ENCODE measurements at places on chromosomes 4 and X. TPM values are rescaled to one million over a fixed set of nuclear protein-coding genes. Genes with fewer than 3 reads are reported as not detected.

DNA sequence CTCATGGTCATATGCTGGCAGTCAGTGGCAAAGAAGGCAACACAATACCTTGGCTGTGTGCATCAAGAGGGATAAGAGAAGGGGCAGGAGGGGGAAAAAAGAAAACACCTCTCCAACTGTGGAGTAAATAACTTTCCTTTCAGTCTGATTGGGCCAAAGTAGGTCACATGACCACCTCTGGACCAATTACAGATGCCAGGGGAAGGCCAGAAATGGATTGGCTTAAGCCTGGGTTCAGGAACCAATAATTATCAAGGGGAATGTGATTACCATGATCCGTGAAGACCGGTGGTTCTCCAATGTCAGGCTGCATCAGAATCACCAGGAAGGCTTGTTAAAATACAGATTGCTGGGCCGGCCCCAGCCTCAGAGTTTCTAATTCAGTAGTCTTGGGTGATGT, 7.4 kb upstream of the ADGRG2 start:
- no peak for DNase-seq

- no peak for DNase-seq
These were observed 2.2 kb downstream of the MAGIX start for GRCh38 chrX:49164589-49165360.

DNA sequence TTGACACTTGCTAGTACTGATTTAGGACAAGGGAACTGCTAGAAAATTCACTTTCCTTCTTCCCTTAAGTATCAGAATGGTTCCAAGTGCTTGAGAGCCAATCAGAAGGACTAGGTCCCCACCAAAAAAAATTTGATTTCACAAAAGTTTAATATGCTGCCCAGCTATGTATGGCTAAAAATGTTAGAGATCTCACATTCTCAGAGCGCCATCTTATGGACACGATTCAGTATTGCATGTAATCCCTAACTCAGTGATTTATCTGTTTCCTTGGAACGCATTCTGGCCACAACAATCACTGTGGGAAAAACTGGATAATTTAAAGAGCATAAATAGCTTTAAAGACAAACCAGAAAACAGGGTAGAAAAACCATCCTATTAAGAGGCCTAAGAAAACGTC, 255.1 kb upstream of the GPC4 start:
- no peak for DNase-seq

DNA sequence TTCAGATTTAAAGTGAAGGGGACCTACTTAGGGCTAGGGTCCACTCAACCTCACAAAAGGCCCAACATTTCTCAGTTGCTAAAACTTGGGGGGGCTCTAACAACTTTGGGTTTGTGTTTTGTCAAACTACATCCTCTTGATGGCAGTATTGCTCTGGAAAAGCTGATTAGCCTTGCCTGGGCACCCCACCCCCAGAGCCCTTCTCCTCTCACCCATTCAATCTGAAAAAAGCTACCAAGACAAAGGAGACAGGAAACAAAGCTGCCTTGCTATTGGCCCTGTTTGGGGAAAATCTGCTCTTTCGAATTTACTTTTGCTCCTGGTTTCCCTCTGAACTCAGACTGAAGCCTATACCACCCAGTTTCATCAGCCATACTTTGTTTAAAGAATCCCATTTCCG, 195.2 kb upstream of the STK26 start:
- no peak for DNase-seq

BMPR1B gene
- total RNA-seq: 0.48 TPM

ITM2A gene
- total RNA-seq: 23.4 TPM

PDZD4 gene
- 2.8 TPM for total RNA-seq

ARHGAP4 gene
- 17.6 TPM for total RNA-seq

DDX53 gene
- not detected for total RNA-seq

SHROOM4 gene
- 10.0 TPM for total RNA-seq

Measured in suprapubic skin (tissue), 4 donors.